ENCODE measurements at places on chromosomes 1 and 21.

DNA sequence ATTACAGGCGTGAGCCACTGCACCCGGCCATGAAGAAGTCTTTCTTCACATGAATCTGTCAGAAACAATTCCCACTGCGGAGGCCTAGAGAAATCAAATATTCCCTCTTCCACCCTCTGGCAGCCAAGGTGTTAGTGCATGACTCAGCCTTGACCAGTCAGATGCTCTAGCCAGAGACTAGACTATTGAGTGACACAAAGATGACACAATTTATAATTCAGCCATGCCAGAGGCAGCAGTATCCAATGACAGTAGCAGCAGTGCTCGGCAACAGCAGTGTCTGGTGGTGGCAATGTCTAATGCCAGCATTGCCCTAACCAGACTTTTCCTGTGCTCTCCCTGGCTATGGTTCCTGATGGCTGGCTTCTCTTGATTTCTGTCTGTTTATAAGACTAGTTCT, 8.7 kb downstream of the CTXND2 start:
- DNase-seq, result no peak

DNA sequence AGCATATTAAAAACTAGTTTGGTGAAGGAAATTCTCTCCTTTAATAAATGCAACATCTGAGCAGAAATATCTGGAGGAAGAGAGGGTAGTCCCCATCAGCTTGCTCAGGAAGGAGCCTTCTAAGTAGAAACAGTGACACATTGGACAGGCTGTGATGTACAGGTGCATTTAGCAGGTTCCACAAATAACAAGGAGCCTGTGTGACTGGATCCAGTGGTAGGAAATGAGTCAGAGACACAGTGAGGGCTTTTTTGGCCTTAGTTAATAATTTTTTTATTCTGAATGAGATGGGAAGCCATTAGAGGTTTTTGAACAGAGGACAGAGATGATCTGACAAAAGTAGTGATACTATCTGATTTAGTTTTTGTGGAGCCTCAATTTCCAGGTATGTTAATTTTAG, 738.9 kb upstream of the PTBP2 start:
- DNase-seq, result no peak

- DNase-seq, result no peak
Measured at GRCh38 chr1:102872526-102872925, 235.8 kb downstream of the COL11A1 start.

DNA sequence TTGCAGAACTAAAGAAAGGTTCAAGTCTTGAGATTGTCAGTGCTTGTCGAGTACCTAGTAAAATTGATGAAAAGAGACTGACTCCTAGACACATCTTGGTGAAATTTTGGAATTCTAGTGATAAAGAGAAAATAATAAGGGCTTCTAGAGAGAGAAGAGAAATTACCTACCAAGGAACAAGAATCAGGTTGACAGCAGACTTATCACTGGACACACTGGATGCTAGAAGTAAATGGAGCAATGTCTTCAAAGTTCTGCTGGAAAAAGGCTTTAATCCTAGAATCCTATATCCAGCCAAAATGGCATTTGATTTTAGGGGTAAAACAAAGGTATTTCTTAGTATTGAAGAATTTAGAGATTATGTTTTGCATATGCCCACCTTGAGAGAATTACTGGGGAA, 16.3 kb downstream of the L1TD1 start:
- no peak for DNase-seq

DNA sequence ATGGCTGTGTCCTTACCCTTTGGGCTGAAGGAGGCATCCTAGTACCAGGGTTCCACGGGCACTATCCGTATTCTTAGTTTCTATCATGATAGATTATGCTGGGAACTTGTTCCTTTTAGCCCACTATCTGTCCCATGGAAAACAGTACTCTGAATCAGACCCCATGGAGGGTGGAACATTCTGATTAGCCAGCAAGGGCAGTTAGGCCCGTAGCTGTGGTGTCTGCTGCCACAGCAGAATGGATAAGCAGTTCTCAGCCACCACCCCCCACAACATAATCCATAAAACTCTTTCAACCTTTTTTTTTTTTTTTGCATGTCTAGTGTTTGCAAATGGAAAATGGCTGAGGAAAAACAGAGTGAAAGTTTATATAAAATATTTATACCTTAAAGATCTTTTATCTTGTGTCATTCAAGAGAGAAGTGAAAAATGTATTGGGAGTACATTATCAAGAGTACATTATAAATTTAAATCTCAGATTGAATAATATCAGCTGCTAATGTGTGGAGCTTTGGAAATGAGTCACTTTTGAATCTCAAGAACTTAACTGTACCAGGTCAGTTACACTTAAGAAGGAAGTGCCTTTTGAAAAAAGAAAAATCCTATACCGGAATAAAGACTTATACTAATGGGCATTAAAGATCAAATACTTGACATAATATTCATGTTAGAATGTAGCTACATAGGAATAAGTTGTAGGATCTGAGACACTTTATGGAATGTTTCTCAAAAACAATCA, 80.3 kb downstream of the NFIA start:
- no peak for DNase-seq

DNA sequence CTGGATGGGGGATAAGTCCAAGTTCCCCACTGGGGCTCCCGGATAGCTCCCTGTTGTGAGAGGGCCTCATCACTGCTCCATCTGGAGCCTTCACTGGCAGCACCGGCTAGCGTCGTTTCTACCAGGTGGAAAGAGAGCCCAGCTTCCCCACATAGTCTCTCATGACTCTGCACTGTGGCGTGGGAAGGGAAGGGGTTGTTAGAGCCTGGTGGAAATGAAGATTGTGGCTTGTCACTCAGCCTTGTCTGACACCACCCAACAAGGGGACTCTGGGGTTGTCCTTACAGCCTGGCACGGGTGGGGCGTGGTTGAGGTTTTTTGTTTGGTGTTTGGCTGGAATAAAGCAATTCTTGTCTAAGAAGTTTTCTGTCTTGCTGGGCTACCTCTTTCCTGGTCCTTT, 94.6 kb downstream of the ADARB1 start:
- DNase-seq, result no peak

DNA sequence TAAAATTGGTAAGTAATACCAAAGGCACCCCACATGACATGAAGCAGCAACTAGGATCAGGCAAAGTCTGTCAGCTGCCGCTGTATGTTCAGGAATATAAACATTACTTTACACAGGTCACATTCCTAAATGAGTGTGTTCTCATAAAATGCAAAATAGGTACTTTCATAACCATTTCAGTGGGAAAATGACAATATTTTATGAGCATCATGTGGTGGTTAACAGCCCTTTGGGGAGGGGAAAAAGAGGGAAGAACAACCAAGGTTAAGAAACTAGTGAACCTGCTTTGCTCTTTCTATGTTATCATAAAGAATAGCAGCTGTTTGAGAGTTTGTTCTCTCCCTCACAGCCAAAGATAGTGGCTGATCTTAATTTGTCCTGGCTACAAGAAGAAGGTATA, 105.4 kb upstream of the LBR start:
- DNase-seq, result no peak

- DNase-seq, result no peak
Measured at GRCh38 chr1:54193453-54193852, 6.4 kb downstream of the CYB5RL start.

DNA sequence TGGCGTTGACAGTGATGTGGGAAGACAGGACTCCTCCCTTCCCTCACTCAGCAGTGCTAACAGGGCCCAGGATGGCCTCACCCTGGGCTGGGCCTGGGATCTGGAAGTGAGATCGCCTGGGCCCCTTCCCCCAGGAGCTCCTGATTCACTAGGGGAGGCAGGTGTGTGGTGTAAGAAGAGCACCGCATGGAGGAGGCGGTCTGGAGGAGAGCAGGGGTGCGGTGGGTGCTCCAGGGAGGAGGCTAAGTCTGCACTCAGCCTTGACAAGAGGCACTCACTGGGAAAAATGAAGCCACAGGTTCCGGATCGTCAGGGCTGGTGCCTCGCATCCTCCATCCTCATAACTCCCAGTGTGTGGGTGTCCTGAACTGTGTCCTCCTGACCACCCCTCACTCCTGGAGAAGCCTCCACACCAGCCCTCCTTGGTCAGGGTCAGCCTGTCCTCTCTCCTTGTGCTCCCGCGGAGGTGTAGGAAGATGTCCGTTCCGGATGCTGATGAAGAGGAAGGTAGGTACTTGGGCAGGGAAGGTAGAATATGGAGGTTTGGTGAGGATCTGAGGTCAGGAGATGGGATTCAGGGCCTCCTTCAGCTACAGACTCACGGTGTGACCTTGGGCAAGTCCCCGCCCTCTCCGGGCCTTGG, 142.1 kb upstream of the WNT4 start:
- DNase-seq, result no peak

DNA sequence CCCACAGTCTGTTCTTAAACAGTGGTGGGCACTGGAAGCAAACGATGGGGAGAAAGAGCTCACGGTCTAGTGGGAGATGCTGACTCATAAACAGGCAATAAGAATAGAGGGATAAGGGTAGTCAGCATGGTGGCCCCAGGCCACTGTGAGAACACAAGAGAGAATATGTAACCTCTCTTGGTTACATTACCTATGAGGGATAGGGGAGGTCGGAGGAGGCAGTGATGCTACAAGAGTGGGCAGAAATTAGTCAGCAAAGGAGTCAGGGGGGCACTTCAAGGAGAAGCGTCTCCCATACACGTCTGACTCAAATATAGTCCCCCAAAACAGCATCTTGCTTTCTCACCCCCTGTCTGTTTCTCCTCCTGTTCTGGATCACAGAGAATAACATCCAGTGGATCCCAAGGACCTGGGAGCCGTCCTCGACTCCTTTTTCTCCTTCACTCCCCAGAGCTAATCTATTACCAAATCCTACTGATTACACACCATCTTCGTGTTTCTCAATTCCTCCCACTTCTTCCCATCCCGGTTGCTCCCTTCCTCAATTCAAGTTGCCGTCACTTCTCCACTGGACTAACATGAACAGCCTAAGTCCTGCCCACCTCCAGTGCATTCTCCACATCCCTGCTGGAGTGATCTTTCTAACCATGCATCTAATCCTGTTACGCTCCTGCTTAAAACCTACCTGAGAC, 2.1 kb downstream of the SLAMF8 start:
- DNase-seq, result no peak

- DNase-seq, result no peak
Measured at GRCh38 chr1:53409695-53410094, 49.5 kb upstream of the DMRTB1 start.

GRCh38 chr1:168163670-168164069, 15.1 kb upstream of the TIPRL start:
- no peak for DNase-seq

DNA sequence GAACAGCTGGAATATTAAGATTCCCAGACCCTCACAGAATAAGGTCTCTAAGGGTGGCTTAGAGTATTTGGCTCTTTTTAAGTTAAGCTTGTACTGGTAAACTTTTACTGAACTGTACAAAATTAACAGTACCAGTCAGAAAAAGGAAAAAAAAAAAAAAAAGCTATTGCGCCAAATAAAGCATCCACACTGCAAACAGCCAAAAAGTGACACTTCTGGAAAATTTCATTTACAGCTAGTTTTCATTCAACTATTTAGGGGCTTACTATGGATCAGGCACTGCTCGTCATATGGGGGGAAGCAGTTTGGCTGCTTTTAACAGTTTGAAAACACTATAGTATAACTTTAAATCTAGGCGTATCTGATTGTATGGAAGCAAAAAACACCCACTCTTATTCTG, 139.6 kb downstream of the EIF4G3 start:
- no peak for DNase-seq

GRCh38 chr1:228960705-228961104, 225.4 kb downstream of the RHOU start:
- no peak for DNase-seq
